ENCODE measurements at places on chromosomes 2 and 18.

- no peak for DNase-seq
Observed at GRCh38 chr18:78792094-78792493, 187.5 kb upstream of the SALL3 start.

DNA sequence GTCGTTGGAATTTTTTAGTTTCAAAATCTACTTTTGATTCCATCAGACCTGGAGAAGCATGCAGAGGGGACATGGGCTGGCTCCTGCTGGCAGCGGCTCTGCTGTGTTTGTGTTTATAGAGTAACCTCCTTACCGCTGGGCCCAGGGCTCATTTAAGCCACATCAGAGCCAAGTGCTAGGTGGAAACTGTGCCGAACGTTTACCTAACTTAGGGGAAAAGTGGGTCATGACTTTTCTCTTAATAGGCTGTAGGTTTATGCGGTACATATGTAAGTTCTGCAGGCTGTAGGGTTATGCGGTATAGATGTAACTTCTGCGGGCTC is 17.7 kb downstream of the CNDP2 start:
- DNase-seq, result no peak

- peak; percentile 64 for DNase-seq
Observed at GRCh38 chr18:44826418-44827259, 146.0 kb downstream of the SETBP1 start.

DNA sequence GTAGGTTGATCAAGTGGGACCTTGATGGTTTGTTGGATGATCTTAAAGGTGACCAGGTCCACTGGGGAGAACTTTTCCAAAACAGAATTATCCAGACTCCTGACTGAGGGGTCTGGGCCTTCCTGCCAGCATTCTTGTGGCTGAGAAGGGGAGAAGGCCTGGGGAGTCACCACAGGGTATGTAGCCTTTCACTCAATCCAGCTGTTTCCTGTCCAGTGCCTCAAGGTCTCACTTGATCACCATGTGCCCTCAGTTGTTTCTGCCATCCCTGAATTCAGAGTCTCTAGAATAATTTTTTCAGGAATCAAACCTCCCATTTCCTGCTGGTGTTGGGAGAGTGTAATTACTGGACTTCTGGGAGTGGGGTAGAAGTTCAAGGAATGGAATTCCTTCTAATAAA is 54.4 kb upstream of the TANC1 start:
- DNase-seq, result no peak

GRCh38 chr2:84815146-84815545 is 65.7 kb downstream of the TRABD2A start:
- no peak for DNase-seq

DNA sequence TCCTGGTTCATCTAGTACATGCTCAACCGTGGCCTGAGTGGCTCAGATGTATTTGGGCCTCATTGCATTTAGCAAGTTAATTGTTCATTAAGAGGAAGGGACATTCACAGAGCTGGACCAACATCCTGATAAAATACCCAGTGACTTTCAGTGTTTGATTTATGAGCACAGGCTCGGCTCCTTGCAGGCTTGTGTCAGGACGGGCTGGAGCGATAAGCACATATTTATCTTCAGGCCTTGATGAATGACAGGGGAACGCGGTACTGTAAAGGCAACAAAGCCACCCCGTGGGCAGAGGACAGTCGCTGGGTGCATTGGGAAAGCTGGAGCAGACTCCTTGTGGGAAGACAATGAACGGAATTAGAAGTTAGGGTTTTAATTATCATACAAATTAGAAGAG is 548.6 kb upstream of the HS6ST1 start:
- no peak for DNase-seq

GRCh38 chr2:128552806-128553551 is 234.3 kb upstream of the HS6ST1 start:
- DNase-seq, result no peak

- no peak for DNase-seq
Observed at GRCh38 chr18:40523287-40523686, 1431.7 kb upstream of the PIK3C3 start.

GRCh38 chr2:163717993-163718680 is 17.7 kb downstream of the FIGN start:
- DNase-seq, result no peak

- no peak for DNase-seq
Observed at GRCh38 chr2:29816651-29817050, 104.7 kb downstream of the ALK start.

GRCh38 chr2:64831134-64831976 is 157.8 kb upstream of the SLC1A4 start:
- peak; percentile 51 for DNase-seq

- no peak for DNase-seq
Observed at GRCh38 chr2:166388481-166389070, 12.8 kb upstream of the SCN9A start.

- peak; percentile 69 for DNase-seq
Observed at GRCh38 chr2:6986301-6986911, 69.2 kb downstream of the RNF144A start.

- no peak for DNase-seq
Observed at GRCh38 chr18:7927119-7927518, 360.0 kb downstream of the PTPRM start.

- no peak for DNase-seq
Observed at GRCh38 chr2:74066491-74067203, 81.1 kb downstream of the BOLA3 start.

DNA sequence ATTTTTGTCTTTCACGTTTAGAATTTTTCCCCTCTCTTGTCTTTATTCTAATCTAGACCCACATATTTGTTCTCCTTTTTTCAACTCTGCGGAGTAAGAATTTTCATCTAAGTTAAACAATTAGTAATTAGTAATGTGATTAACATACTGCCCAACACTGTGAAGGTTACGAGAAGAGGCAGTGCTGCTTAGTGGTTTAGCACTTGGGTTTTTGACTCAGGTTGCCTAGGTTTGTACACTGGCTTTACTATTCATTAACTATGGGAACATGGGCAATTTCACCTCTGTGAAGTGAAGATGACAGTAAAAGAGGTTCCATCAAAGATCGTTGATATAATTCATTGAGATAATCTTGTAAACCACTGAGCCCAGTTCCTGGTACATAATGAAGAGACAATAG is 82.2 kb upstream of the PNPT1 start:
- DNase-seq, result no peak

- DNase-seq, result no peak
Observed at GRCh38 chr2:106890606-106891005, 4.6 kb upstream of the ST6GAL2 start.

- DNase-seq, result no peak
Observed at GRCh38 chr18:453400-453799, 47.1 kb downstream of the COLEC12 start.

- DNase-seq, result no peak
Observed at GRCh38 chr18:25169701-25170100, 182.3 kb downstream of the ZNF521 start.

DNA sequence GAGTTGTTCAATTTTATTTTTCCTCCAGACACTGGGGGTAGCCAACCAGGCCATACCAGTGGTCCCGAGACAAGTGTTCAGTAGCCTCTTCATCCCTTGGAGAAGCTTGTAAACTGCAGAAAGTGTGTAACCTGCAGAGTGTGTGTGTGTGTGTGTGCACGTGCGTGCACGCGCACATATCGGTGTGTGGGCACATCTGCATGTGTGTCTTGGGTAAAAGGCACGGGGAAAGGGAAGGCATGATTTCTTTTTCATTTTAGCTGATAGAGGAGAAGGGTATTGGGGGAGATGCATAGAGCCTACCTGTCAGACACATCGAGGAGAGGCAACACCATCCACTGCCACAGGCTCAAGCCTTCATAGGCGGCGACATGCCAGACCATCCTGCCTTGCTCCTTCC is 181.4 kb downstream of the CLIP4 start:
- DNase-seq, result no peak

- no peak for DNase-seq
Observed at GRCh38 chr2:233816771-233817170, 37.6 kb downstream of the HJURP start.

GRCh38 chr2:65530547-65531320 is 98.3 kb upstream of the SPRED2 start:
- DNase-seq, result peak; percentile 68

- DNase-seq, result no peak
Observed at GRCh38 chr2:67806816-67807215, 256.0 kb downstream of the C1D start.

GRCh38 chr18:2147476-2148230 is 423.7 kb downstream of the METTL4 start:
- no peak for DNase-seq

DNA sequence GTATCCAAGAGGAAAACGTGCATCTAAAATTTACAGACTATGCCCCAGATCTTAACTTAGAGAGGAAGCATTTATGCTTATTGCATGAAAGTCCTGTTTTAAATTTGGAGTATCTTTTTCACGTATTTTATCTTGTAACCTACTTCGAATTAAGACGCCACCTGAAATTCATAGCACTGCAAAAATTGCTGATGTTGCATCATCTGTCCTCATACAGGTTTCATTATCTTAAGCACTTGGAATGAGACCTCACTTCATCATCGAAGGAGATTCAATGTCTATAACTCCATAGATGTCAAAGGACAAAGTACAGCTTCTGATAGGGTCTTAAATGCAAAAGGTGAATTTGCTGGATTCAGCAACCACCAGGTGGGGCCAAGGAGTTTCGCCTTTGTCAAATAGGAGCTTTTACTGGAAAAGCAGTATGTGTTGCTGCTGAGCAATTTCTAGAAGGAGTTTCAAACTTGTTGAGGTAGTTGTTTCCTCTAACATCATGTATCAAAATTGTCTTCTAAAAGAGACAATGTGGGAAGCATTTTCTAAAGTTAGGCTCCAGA is 106.4 kb upstream of the CCDC85A start:
- DNase-seq, result peak; percentile 16

GRCh38 chr2:188466761-188467160 is 175.1 kb downstream of the GULP1 start:
- DNase-seq, result no peak

GRCh38 chr18:22302144-22302543 is 115.6 kb downstream of the CTAGE1 start:
- no peak for DNase-seq

- no peak for DNase-seq
Observed at GRCh38 chr18:25974630-25975077, 115.8 kb downstream of the SS18 start.

DNA sequence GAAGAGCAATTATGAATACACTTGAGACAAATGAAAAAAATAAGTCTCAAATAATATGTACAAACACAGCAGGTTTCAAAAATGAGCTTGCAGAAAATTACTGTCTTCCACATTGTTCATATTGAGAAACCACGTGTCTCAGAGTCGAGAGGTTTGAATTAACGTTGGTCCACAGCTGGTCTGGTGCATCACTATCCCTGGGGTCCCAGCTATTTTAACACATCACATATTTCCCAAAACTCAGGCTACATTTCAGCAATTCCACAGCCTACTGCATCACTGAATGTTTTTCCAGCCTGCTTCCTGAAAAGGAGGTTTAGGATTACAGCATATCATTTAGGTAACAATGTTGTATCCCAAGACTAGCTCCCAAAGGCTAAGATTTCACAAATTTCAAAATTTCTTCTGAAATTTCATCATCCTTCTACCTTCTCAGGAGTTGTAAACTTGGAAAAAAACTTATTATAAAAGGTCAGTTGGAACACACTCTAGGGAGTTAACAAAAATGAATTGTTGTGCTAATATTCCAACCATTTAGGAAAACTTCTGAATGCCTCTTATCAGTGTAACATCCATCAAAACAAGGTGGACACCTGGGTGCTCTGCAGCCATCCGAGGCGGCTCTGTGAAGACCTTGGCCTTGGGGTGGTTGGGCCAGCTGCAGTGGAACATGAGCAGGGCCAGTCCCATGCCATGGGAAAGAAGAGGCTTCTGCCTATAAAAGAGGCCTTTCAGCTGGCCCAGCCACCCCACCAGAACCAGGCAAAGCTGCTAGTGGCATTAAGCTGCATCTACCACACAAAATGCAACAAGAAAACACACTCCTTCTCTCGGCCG is 198.1 kb upstream of the RBBP8 start:
- DNase-seq, result no peak

DNA sequence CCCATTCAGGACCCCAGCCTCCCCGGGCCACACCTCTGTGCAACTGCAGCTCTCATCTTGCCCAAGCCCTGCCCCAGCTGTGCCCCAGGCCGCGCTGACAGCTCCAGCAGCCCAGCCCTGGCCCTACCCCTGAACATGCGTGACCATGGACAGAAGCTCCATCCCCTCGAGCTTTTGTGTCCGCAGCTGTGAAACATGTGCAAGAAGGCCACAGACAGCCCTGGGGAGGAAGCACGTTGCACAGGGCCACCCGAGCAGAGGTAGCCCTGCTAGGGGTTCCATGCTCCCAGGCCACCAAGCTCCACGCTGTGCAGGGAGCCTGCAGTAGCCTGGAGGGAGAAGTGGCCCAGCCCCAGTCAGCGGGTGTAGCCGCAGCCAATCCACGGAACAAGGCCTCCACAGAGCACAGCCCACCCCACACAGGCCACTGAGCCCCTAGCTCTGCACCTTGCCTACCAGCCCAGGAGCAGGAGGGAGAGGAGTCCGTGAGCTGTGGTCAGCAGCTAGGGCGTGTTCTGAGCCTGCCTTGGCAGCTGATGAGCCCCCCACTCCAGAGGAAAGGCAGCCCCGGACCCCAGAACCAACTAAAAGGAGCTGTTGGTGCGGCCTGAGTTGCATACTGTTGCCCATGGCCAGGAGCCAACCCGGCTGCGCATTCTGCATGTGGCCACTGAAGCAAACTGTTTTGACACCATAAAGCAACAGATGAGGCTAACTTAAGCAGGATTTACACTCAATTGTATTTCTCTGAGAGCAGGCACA is 184.0 kb downstream of the SEPTIN10 start:
- DNase-seq, result no peak

- DNase-seq, result peak; percentile 86
Observed at GRCh38 chr18:8949206-8949605, 153.3 kb upstream of the NDUFV2 start.

- DNase-seq, result no peak
Observed at GRCh38 chr18:963276-963675, 58.6 kb downstream of the ADCYAP1 start.

DNA sequence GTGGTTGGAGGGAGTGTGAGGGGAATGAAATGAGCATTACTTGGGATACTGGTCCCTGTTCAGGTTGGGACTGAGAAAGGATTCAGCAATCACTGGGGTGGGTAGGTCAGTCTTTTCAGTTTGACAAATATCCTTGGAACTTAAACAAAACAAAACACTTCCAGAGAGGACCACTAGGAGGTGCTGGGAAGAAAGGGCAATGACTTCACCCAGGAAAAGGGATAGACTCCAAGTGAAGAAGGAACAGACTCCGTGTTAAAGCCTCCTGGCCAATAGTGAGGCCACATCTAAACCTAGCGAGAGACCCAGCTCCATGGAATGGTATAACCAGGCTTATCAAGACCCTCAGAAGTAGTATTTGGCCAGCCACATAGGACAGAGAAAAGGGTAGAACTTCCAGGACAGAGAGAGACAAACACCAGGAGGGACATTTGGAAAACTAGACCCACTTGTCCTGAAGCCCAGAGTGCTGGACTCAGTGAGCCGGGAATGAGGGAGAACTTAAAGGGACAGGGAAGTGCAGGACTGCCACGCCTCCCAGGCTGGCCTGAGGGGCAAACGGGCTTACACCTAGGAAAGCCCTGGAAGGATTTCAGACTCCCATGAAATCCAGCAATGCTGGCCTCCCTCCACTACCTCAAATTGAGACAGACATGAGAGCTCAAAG is 19.6 kb upstream of the KCNG3 start:
- DNase-seq, result peak; percentile 46

All from G401 (cell line).